Stimulated activated CD4-positive, alpha-beta T cell treated with anti-CD3 and anti-CD28 coated beads, Interleukin-1b, Interleukin-23, amount 100 ng/mL, for 24 hours (primary cell): ENCODE measurements at places on chromosomes 2 and 18.

DNA sequence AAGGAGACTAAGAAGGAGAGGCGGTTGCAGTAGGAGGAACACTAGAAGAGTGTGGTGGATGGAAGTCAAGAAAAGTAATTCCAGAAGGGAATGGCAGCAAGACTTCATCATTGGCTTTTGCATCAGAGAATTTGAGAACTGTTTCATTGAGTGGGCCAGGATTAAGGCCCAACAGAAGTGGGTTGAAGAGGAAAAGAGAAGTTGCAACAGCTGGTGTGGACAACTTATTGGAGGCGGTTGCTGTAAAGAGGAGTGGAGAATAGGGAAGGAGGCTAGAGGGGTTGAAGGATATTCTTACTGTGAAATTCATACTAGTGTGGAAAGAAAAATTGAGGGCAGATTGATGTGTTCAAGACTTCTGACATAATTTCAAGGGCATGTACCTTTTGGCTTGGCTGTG, 168.7 kb upstream of the FN1 start:
- DNase-seq: no peak

DNA sequence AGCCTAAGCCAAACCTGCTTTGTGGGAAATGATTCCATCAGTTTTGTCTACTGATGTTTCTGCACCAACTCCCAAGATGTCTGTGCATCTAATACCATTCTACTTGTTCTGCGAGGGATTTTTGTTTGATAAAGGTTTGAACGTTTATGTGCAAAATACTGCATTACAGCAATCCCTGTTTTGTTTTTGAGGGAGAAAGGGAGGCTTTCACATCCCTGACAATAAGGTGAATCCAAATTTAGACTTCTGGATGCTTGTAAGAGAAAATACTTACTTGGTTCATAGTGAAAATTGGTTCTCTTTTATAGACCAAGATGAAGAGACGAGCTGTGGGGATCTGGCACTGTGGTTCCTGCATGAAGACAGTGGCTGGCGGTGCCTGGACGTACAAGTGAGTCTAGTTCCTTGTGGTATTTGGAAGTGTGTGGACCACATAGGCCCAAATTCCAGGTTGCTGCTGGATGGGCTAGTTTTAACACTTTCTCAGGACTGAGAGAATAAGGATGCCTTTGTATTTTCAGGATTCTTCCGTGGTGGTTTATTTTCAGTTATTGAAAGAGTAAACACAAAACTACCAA, 1.1 kb downstream of the RPL37A start:
- no peak for DNase-seq

DNA sequence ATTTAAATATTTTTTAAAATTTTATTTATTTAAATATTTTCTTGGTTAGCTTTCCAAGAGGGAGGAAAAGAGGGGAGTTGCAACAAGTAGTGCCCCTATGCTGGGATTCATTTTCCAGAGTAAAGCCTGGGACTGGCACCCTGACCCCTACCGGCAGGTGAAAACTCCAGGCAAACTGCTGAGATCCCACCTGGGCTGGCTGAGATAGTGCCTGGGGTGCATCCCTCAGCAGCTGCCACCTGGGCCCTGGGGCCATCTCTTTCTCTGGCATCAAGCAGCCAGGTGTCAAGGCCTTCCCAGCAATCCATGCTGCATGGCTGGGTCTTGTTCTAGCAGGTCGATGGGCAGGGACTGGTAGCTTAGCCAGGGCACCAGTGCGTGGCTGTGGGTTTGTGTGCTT, 6.6 kb downstream of the SIX2 start:
- no peak for DNase-seq

- no peak for DNase-seq
These were observed 21.9 kb upstream of the ICOS start for GRCh38 chr2:203914546-203915182.

- DNase-seq: no peak
These were observed 103.7 kb downstream of the BIN1 start for GRCh38 chr2:127003070-127003800.

GRCh38 chr2:17878281-17879136, at the start of gene KCNS3:
TSS of gene KCNS3 (plus strand) at chr2:17878667. CDS start at chr2:17931009, 52,342 bp downstream.
- DNase-seq: no peak

GRCh38 chr18:63617915-63618234, 26.2 kb downstream of the SERPINB4 start:
- no peak for DNase-seq

DNA sequence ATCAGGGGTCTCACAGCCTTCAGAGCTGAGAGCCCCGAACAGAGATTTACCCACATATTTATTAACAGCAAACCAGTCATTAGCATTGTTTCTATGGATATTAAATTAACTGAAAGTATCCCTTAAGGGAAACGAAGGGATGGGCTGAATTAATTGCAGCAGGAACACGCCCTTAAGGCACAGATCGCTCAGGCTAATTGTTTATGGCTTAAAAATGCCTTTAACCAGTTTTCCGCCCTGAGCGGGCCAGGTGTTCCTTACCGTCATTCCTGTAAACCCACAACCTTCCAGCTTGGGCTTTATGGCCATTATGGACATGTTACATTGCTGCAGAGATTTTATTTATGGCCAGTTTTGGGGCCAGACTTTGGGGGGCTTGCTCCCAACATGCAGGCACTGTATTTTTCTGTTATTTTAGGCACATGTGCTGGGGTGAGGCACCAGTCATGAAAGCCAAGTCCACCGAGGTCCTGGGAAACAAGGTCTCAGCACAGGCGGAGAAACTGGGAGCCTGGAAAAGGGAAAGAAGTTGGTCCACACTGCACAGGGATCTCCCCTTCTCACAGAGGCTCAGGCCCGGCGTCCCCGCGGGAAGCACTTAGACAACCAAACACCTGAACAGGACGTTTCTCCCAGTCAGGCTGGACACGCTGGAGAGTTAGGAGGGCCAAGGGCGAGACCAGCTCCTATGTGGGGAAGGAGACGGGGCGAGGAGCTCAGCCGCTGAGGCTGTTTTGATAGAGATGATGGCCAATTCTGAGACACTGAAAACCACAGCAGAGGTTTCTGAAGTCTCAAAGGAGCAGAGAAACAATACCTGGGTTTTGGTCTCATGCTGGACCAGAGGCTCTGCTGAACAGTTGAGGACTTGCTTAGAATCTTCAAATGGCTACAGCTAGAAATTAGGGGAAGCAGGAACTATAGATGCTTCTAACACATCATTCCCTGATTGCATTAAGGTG, 86.7 kb downstream of the TMEM18 start:
- DNase-seq: no peak

- DNase-seq: no peak
These were observed 501.5 kb downstream of the ERBB4 start for GRCh38 chr2:212037062-212037461.
